Activated CD4-positive, alpha-beta T cell treated with anti-CD3 and anti-CD28 coated beads, Interleukin-2, amount 50 U/mL, for 24 hours (primary cell): ENCODE measurements at places on chromosomes 1 and 21.

- no peak for DNase-seq
These were observed 120.3 kb downstream of the ATG4C start for GRCh38 chr1:62903982-62904855.

GRCh38 chr1:62362061-62362917 is 43.1 kb upstream of the KANK4 start:
- DNase-seq, result no peak

- no peak for DNase-seq
These were observed 30.0 kb downstream of the CDK18 start for GRCh38 chr1:205534444-205534985.

- DNase-seq, result no peak
These were observed 118.2 kb upstream of the SLC44A3 start for GRCh38 chr1:94701796-94702441.

GRCh38 chr1:39960431-39960958 is 5.5 kb downstream of the MFSD2A start:
- no peak for DNase-seq

DNA sequence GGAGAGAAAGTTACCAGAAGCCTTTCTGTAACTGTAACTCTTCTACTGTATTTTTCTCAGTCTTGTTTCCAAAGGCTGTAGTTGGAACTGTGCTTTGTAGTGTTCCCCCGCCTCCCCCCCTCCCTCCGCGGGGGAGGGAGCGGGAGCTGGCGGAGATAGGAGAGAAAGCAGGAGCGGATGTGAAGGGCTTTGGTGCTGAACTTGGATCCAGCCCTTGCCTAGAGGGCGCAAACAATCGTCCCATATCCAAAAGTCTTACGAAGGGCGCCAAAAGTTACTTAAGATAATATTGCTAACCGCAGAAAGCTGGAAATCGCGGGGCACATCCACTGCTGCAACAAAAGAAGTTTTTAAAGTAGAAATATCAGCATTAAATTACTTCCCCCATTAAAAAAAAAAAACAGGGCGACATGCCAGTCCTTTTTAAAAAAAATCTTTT is 2.4 kb upstream of the NFIA start:
- DNase-seq, result no peak

GRCh38 chr21:44955141-44955797 is 15.4 kb downstream of the SLX9 start:
- no peak for DNase-seq

DNA sequence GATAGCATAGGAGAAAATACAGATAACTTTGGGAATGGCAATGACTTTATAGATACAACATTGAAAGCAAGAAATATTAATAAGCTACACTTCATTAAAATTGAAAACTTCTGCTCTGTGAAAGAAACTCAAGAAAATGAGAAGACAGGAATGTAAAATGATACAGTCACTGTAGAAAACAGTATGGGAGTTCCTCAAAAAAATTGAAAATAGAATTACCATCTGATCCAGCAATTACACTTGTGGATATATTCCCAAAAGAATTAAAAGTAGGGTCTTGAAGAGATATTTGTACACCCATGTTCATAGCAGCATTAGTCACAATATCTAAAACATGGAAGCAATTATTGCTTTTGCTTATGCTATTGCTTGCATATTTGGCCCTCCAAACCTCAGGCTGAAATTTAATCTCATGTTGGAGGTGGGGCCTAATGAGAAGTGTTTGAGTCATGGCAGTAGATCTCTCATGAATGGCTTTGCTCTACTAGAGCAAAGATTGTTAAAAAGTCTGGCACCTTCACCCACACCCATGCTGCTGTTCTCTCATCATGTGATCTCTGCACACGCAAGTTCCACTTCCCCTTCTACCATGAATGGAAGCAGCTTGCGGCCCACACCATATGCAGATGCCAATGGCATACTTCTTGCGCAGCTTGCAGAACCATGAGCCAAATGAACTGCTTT is 15.3 kb upstream of the AHCYL1 start:
- DNase-seq, result no peak

DNA sequence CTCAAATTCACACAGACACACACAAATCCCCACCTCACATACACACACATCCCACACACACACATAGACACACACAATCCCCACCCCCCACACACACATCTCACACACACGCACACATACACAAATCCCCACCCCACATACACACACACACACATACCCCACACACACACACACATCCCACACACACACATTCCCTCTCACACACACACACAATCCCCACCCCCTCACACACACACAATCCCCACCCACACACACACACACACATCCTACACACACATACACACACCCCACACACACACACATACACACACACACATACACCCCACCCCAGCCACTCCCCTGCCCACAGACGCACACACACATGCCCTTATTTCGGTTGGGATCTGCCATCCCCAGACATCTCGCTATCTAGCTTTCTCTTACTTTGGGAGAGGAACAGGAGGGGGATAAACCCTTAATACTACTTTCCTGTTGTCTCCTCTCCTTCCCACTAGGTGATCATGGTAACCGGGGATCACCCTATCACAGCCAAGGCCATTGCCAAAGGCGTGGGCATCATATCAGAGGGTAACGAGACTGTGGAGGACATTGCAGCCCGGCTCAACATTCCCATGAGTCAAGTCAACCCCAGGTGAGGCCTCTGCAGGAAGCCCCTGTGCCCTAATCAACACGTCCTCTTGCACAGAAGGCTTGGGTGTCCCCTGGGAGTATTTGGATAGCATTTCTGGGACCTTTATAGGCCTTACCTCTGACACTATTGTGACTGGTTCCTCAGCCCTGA is 17.2 kb upstream of the ATP1A4 start:
- no peak for DNase-seq

- DNase-seq, result no peak
These were observed 454.5 kb upstream of the NR5A2 start for GRCh38 chr1:199573047-199573446.

GRCh38 chr1:216462066-216462775 is 39.0 kb upstream of the USH2A start:
- no peak for DNase-seq

DNA sequence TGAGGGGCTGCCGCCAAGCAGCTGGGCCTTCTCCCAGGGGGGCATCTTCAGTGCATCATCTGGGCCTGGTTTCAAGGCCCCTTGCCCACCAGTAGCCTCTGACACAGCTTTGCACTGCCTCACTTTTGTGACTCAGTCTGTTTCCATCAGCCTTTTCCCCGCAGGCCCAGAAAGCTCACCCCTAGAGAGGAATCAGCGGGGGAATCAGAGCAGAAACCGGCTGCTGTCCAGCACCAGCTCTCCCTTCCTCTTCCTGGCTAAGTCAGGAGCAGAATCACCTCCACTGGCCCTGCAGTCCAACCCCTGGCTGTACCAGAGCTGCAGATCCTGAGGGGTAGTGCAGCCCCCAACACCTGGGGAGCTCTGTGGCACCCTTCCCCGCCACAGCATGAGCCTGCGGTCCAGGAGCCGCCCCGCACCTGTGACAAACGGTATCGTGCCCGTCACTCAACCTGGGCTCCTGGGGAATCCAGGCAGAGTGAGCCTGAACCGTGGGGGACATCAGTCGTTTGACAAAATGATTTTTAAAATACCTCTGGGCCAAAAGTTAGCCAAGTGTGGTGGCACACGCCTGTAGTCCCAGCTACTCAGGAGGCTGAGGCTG is 83.3 kb upstream of the TMEM51 start:
- DNase-seq, result no peak

- no peak for DNase-seq
These were observed 27.0 kb upstream of the SLC16A1 start for GRCh38 chr1:112982853-112983536.

- no peak for DNase-seq
These were observed 91.6 kb downstream of the GALNT2 start for GRCh38 chr1:230158415-230159291.

GRCh38 chr1:60622486-60622885 is 459.9 kb upstream of the NFIA start:
- DNase-seq, result no peak
